ENCODE measurements at places on chromosomes 4 and X. TPM values are rescaled to one million over a fixed set of nuclear protein-coding genes. Genes with fewer than 3 reads are reported as not detected.

The NEUROG2 gene
- total RNA-seq: not detected

The C4orf51 gene
- not detected for total RNA-seq

The DGKK gene
- total RNA-seq: not detected

The GRIA3 gene
- 0.34 TPM for total RNA-seq

The SMARCA1 gene
- not detected for total RNA-seq

The ANXA5 gene
- total RNA-seq: 103 TPM

The AKAP14 gene
- not detected for total RNA-seq

The SPANXN4 gene
- total RNA-seq: not detected

GRCh38 chrX:72495046-72495445 lies 77.6 kb downstream of the HDAC8 start:
- H3K27me3 ChIP-seq: no peaks in the 10 kb centered on the region
- no peaks in the 10 kb centered on the region for H3K4me1 ChIP-seq
- no peak for DNase-seq
- peaks cover 6% of the 10 kb centered on the region for H3K36me3 ChIP-seq
- no peak overlapping the region for H3K27ac ChIP-seq
- H3K4me3 ChIP-seq: no peak overlapping the region

DNA sequence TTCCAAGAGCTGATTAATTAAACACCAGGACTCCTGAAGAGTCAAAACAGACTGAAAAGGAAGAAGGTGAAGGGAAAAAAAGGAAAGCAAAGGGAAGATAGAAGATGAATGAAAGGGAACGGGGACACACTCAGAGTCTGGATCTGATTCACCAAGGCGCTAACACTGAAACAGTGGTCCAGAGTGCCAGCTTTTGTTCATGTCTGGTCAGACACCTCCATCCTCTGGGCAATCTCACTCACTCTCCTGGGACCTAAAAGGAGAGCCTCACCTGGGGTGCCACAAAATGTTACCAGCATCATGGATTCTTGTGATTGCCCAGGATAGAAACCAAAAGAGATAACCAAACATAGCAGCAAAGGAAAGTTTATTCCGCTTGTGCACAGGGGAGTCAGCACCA lies 120.3 kb upstream of the AFF2 start:
- peaks cover 14% of the 10 kb centered on the region for H3K4me1 ChIP-seq
- no peaks in the 10 kb centered on the region for H3K36me3 ChIP-seq
- H3K27ac ChIP-seq: peak overlapping the region; percentile 87
- H3K4me3 ChIP-seq: peak overlapping the region; percentile 75

GRCh38 chr4:17562157-17562556 lies 14.8 kb upstream of the LAP3 start:
- no peaks in the 10 kb centered on the region for H3K36me3 ChIP-seq
- DNase-seq: no peak
- no peaks in the 10 kb centered on the region for H3K4me1 ChIP-seq
- no peak overlapping the region for H3K4me3 ChIP-seq
- no peak overlapping the region for H3K27ac ChIP-seq
- H3K27me3 ChIP-seq: no peaks in the 10 kb centered on the region

- no peaks in the 10 kb centered on the region for H3K36me3 ChIP-seq
- no peak overlapping the region for H3K4me3 ChIP-seq
- H3K27me3 ChIP-seq: no peaks in the 10 kb centered on the region
Measured at GRCh38 chr4:167177925-167178324, 56.4 kb downstream of the SPOCK3 start.

- no peaks in the 10 kb centered on the region for H3K36me3 ChIP-seq
- no peak overlapping the region for H3K4me3 ChIP-seq
- no peak overlapping the region for H3K27ac ChIP-seq
- H3K4me1 ChIP-seq: no peaks in the 10 kb centered on the region
- DNase-seq: no peak
Measured at GRCh38 chrX:76850851-76851250, 423.3 kb downstream of the MAGEE1 start.

DNA sequence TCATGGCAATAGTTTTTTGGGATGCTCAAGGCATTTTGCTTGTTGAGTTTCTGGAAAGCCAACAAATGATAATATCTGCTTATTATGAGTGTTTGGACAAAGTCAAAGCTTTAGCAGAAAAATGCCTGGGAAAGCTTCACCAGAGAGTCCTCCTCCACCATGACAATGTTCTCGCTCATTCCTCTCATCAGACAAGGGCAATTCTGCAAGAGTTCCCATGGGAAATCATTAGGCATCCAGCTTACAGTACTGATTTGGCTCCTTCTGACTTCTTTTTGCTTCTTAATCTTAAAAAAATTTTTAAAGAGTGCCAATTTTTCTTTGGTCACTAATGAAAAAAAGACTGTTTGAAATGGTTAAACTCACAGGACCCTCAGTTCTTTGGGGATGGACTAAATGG lies 136.3 kb downstream of the UBE2K start:
- DNase-seq: no peak
- H3K27me3 ChIP-seq: no peaks in the 10 kb centered on the region

- H3K27me3 ChIP-seq: no peaks in the 10 kb centered on the region
- no peak overlapping the region for H3K4me3 ChIP-seq
- H3K27ac ChIP-seq: no peak overlapping the region
- no peaks in the 10 kb centered on the region for H3K36me3 ChIP-seq
Measured at GRCh38 chrX:131187206-131187605, 101.9 kb downstream of the IGSF1 start.

DNA sequence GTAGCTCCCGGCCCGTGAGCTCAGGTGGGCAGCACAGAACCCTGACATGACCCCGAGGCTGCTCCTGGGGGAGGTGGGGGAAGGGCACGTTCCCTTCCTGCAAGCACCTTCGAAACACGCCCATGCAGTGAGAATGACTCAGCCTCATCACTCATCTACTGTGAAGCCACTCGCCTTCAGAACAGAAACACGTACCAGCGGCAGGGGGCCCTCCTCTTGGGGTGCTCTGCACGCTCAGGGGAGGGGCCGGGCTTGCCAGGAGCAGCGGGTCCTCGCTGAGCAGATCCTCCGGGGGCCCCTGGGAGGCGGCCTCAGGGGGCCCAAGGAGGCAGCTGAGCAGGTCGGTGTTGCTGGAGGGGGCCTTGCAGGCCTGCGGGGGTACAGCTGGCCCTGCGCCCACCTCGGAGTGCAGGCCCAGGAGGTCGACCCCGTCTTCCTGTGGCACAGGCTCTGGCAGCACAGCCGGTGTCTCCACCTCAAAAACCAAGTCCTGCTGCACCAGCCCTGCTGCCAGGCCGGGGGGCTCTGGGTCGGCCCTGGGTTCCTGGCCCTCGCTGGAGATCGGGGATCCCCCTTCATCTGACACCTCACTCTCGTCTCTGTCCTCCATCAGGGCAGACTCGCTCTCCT lies 40.9 kb upstream of the CPLX1 start:
- H3K27me3 ChIP-seq: no peaks in the 10 kb centered on the region
- H3K36me3 ChIP-seq: peaks cover 6% of the 10 kb centered on the region

DNA sequence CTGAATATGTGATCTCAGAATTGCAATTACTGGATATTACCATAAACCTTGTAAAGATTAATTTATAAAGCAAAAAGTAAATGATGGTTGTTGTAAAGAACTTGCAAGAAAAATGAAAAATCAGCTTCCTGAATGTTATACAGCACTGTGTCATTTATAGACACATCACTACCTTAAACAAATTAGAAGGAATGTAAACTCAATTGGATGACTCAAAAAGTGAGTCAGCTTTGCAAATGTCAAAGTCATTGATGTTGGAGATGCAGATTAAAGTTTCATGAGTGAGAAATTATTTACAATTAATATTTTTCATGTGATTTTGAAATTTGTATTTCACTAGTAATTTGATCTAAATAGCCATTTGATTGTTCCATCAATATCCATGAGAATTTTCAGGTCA lies 193.2 kb downstream of the RAPGEF2 start:
- H3K27ac ChIP-seq: no peak overlapping the region
- peaks cover 7% of the 10 kb centered on the region for H3K4me1 ChIP-seq
- H3K4me3 ChIP-seq: no peak overlapping the region
- DNase-seq: no peak
- no peaks in the 10 kb centered on the region for H3K36me3 ChIP-seq
- H3K27me3 ChIP-seq: no peaks in the 10 kb centered on the region

DNA sequence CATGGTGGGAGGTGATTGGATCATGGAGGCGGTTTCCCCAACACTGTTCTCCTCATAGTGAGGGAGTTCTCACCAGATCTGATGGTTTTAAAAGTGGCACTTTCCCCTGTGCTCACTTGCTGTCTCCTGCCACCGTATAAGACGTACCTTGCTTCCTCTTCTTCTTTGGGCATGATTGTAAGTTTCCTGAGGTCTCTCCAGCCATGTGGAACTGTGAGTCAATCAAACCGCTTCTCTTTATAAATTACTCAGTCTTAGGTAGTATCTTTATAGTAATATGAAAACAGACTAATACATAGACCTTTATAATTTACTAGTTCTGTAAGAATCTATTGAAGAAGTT lies 82.5 kb upstream of the PITX2 start:
- DNase-seq: no peak
- no peak overlapping the region for H3K4me3 ChIP-seq
- no peaks in the 10 kb centered on the region for H3K36me3 ChIP-seq
- no peaks in the 10 kb centered on the region for H3K4me1 ChIP-seq

DNA sequence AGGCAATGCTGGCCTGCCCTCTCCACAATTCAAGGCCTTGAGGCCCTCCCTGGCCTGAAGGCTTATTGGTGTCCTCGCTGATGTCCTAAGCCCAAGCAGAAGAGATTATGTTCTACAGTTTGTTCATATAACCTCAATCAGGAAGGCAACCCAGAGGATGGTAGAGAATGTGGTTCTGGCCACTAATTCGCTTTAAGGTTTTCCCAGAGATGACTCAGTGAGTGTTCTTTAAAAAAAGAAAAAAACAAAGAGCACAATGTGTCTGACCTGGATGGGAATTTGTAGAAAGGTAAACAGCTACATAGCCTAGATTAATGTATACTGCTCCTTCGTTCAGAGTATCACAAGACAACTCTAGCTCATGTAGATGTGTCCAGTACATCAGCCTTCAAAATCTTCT lies 66.0 kb downstream of the MANBA start:
- H3K4me3 ChIP-seq: no peak overlapping the region
- H3K36me3 ChIP-seq: peaks cover 11% of the 10 kb centered on the region
- no peak for DNase-seq
- peak overlapping the region; percentile 73 for H3K27ac ChIP-seq
- peaks cover 7% of the 10 kb centered on the region for H3K4me1 ChIP-seq

- no peaks in the 10 kb centered on the region for H3K36me3 ChIP-seq
- no peak for DNase-seq
- no peak overlapping the region for H3K4me3 ChIP-seq
- no peaks in the 10 kb centered on the region for H3K27me3 ChIP-seq
Measured at GRCh38 chr4:124540014-124540413, 172.5 kb downstream of the ANKRD50 start.

GRCh38 chrX:155535866-155536265 lies 76.9 kb downstream of the TMLHE start:
- no peaks in the 10 kb centered on the region for H3K4me1 ChIP-seq
- DNase-seq: no peak
- peaks cover 9% of the 10 kb centered on the region for H3K36me3 ChIP-seq
- H3K27me3 ChIP-seq: no peaks in the 10 kb centered on the region

- no peaks in the 10 kb centered on the region for H3K4me1 ChIP-seq
- no peaks in the 10 kb centered on the region for H3K27me3 ChIP-seq
- H3K4me3 ChIP-seq: no peak overlapping the region
- no peak for DNase-seq
Measured at GRCh38 chr4:180169394-180169793, 2073.8 kb upstream of the TENM3 start.

DNA sequence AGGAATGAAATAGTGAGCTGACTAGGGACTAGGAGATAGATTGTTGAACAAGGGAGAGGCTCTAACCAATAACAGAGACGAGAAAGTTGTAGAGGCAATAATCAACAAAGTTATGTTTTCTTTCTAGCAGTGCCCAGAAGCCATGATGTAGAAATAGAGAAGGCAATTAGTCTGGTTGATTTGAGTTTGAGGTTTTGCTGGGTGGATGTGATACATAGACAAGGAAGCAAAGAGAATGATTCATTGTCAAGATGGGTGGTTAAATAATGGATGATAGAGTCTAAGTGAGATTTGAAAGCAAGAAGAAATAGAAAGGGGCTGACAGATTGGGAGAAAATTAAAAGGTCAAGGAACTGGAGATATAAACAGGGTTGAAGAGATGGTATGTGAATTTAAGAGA lies 11.2 kb downstream of the RBM41 start:
- no peak overlapping the region for H3K4me3 ChIP-seq
- DNase-seq: no peak
- peaks cover 5% of the 10 kb centered on the region for H3K36me3 ChIP-seq

DNA sequence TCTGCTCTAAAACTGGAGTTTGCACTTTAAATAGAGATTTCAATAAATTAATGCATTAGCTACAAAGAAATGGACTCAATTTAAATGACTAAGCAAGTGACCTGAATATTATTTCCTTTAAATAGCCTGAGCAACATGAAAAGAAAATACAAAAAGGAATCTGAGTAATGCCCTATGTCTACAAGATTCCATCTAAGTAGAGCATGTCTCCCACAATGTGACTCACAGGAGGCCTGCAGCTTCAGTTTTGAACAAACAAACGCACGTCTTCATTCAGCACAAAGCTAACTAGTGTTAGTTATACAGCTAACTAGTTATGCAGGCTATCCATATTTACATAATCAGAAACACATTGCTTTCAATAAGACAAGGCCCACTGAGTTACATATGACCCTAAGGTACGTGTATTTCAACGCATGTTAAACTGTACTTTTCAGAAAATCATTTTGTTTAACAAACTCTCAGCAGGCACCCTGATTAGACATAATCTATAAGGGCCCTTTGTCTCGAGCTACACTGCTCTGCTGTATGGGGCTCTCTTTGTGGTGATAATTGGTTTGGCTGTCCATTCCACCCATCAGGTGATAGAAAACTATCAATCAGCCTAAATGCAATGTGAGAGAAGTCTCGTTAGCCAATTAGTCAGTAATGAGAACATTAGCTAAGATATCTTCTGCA lies 116.5 kb downstream of the MAML3 start:
- H3K4me1 ChIP-seq: peaks cover 4% of the 10 kb centered on the region
- H3K4me3 ChIP-seq: no peak overlapping the region
- H3K27me3 ChIP-seq: peaks cover 33% of the 10 kb centered on the region
- H3K27ac ChIP-seq: no peak overlapping the region
- no peak for DNase-seq

GRCh38 chr4:82773057-82773456 lies 25.5 kb downstream of the SCD5 start:
- H3K36me3 ChIP-seq: no peaks in the 10 kb centered on the region
- H3K4me1 ChIP-seq: no peaks in the 10 kb centered on the region
- H3K4me3 ChIP-seq: no peak overlapping the region
- no peak overlapping the region for H3K27ac ChIP-seq

DNA sequence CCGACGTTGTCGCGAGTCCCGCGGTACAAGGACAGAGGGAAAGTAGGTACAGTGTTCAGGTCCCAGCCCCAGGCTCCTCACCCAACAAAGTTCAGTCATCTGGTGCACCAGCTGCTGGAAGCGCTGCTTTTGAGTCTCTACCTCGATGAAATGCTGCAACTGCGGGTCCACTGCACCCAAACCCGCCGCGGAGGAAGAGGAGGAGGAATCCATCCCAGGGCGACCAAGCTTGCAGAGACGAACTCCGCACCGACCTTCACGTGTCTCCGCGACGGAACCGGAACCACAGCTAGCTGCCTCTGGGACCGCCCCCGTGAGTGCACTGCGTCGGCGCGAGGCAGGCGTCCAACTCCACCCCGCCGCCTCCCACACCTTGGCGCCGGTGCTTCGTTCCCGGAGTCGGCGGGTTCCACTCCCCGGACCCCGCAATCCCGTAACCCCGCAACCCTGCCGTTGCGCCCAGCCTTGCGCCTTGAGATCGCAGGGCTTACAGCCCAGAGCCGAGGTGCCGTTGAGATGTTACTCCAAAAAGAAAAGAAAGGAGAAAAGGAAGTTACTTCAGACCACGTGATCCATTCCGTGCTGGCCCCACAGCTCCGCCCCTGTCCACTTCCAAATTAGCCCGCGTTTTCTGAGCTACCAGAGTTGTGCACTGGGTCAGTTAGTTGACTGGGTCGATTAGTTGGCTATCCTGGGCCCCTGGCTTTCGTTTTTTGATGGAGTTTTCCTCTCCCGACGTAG lies at the start of gene TIMM8A:
TSS of gene TIMM8A (minus strand) at position 291 of the 741 bp plus-strand sequence. CDS start at position 213, 78 bp downstream.
- peak; percentile 62 for DNase-seq
- no peaks in the 10 kb centered on the region for H3K27me3 ChIP-seq
- no peaks in the 10 kb centered on the region for H3K4me1 ChIP-seq
- no peaks in the 10 kb centered on the region for H3K36me3 ChIP-seq
- H3K4me3 ChIP-seq: peak within 1 kb of the TSS; percentile 86

All from T-helper 17 cell (primary cell).